ENCODE measurements at places on chromosomes 4 and X.
A peak's percentile ranks its signal among the peaks of the same experiment; 100 is the strongest.

GRCh38 chr4:8241895-8242696, 27.5 kb upstream of the HTRA3 start:
- DNase-seq: peak; percentile 61

DNA sequence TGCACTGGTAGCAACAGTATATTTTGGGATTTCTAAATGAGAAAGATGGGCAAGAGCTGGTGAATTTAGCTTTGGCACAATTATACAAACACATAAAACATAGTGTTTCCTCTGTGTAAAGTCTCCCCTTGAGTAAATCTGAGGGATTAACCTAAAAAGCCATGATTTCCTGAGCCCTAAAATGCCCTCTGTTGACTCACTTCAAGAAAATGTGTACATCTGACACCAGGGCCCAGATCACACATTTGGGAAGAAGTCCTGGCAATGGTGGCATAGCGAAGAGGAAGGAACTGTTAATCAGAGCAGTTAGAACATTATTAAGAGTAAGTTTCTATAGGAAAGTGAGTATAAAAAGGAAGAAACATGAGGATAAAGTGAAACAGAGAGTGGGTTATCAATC, 338.5 kb downstream of the SPOCK3 start:
- no peak for DNase-seq

DNA sequence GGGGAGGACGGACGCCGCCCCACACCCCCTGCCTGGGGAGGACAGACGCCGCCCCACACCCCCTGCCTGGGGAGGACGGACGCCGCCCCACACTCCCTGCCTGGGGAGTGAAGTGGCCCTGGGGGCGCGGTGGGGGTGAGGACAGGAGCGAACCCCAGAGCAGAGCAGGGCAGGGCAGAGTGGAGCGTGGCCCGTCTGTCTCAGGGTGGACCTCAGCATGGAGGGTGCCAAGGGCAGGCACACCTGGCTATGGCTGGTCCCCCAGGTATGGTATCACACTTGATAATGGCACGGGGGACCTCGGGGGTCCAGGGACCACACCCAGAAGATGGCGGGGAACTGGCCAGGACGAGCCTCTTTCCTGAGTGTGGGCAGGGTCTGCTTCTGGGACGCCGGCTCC, 9.6 kb downstream of the LRPAP1 start:
- DNase-seq: no peak

GRCh38 chr4:1721003-1721665, at the start of the genes TACC3 and TMEM129:
TSS of gene TACC3 (plus strand) at chr4:1721521. CDS start at chr4:1723422, 1,901 bp downstream.
TSS of gene TMEM129 (minus strand) at chr4:1721323. CDS start at chr4:1720837, 486 bp downstream.
- peak; percentile 95 for DNase-seq

DNA sequence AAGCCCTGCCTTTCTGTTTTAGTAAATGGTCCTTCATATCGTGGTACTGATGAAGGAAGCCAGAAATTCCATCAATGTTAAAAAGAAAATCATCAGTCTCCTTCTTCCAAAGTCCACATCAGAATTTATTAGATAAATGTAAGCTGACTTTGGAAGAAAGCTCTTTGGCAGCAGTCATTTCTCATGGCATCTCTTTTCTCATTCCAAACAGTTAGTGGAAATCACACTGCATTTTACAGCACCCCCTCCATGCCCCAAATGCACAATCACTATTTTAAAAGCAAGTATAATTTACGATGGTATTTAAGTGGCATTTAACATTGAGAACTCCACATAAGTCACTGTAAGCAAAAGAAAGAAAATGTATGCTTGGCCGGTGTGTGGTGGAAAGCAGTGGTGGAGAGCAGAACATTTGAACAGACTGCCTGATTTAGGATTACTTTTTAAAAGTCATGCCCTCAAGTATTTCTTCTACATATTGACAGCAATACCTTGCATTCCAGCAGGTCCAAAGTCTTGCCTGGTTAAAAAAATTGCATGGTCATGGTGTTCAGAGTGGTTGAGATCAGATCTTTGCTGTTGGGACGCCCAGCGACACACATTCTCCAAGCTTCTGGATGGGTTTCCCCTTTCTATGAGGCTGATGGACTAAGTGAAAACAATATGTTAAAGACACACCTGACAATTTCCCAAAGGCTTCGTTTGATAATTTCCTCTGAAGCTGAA, 248.6 kb downstream of the ADAMTS3 start:
- no peak for DNase-seq
